ENCODE measurements at places on chromosomes 6 and 20.

DNA sequence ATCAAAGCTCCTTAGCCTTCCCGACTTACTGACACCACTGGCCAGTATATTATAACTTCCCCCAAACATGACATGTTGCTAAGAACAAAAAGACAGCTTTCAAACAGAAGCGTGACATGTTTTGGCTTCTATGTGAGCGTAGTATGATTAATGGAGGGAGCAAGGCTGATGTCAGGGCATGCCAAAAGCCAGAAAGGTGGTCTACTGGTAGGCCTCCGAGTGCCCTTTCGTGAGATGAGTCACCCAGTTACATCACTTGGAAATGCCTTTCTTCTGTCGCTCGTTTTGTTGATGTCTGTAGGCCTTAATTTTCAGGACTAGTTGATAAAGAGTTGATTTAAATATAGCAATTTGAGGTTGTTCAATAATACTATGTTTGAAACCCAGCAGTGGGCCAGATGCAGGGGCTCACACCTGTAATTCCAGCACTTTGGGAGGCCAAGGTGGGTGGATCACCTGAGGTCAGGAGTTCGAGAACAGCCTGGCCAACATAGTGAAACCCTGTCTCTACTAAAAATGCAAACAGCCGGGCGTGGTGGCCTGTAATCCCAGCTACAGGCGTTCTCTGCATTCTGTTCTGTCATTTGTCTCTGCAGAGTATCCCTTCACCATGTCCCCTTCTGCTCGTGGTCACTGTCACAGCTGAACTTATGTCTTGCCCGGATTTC is 53.3 kb downstream of the CNKSR3 start:
- no peak for DNase-seq

- peak; percentile 8 for DNase-seq
These were observed 67.4 kb upstream of the XRN2 start for GRCh38 chr20:21235484-21236445.

- DNase-seq: no peak
These were observed 30.4 kb downstream of the GABRR1 start for GRCh38 chr6:89186762-89187161.

DNA sequence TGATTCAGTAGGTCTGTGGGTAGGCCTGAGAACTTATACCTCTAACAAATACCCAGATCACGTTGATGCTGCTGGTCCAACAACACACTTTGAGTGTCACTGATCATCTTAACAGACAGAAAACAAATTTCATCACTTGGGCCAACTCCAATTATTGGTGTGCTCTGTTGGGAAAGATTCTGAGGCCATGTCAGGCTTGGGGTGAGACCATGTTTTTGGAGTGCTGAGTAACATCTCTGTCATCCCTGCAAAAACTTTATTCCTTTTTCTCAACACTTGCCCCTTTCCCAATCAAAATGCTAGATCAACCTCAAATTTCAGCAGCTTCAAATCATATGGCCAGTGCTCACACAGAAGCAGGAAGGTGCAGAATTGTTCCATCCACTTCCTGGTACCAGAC is 108.8 kb upstream of the TENT5A start:
- DNase-seq: no peak

GRCh38 chr6:40669343-40669742 is 82.2 kb upstream of the LRFN2 start:
- DNase-seq: no peak

DNA sequence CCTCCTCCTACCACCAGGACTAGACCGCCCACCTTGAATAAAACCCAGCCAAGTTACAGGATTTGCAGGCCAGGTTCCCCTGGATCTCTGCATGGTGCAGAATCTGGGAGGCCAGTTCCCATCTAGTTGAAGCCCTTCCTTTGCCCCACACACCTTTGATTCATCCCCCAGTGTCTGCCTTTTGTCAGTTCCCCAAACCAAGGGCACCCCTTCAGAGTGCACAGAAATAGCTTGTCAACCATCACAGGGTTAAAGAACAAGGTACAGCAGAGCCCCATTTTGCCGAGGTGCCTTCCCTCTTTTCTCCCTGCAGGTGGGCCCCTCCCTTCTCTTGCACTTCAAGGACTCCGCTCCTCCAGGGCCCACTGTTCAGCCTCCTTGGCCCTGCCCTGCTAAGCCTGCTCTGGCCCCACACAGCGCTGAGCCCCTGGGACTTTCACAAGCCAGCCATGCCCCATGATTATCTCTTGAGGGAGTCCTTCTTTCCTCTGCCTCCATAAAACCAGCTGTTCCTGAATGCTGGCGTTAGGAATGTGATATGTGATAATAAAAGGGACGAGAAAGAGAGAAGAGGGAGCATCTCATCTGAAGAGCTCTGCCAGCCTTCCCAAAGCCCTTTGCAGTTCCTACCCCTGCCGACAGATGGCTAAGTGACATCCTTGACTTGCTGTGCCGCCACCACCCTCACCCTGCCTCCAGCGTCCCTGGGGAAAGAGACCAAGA is 280.3 kb downstream of the CDC5L start:
- DNase-seq: no peak

DNA sequence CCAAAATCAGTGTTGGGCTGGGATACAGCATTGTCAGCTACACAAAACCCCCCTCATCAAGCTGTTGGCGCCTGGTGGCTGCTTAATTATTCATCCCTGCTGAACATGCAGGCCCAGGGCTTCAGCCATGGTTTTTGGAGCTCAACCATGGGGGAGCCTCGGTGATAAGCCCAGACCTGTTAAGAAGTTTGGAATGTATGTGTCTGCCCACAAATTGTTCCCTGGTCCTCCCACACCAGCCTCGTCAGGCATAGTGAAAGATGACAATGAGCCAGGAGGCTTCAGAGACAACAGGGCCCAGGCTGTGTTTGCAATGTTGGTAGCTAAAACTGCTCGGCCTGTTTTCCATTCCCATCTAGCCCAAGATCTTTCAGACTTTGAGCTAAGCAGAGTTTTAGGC is 34.8 kb upstream of the SIRPA start:
- no peak for DNase-seq

GRCh38 chr6:55937261-55937947 is 62.0 kb upstream of the BMP5 start:
- DNase-seq: no peak

- no peak for DNase-seq
These were observed 10.7 kb downstream of the HLA-A start for GRCh38 chr6:29953001-29953441.

GRCh38 chr6:30055513-30055912 is 5.6 kb upstream of the POLR1H start:
- DNase-seq: no peak

GRCh38 chr6:54729716-54730115 is 116.9 kb upstream of the FAM83B start:
- DNase-seq: no peak

DNA sequence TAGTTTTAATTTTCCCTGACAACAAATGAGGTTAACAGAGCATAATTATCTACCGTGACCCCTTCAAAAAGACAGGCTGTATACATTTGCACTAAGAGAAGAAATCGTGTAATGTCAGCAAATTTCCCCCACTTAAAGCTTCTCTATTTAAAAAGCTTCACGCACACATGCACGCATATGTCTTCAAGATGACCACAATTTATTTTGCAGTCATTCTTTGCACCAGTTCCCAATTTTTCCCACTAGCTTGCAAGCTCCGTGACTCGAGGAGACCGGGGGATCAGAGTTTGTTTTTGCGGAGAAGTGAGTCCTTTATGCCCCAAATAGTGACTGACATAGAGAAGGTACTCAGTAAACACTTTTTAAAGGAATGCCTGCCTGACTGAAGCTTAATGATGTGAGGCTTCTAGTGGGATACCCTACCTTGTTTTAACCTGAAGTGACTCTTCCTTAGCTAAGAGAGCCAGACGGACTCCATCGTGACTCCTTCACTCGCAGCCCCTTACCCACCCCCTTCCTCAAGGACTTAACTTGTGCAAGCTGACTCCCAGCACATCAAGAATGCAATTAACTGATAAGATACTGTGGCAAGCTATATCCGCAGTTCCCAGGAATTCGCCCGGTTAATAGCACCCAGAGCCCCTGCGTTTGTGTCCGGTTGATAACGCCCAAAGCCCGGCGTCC is 9.3 kb upstream of the NQO2 start:
- no peak for DNase-seq

DNA sequence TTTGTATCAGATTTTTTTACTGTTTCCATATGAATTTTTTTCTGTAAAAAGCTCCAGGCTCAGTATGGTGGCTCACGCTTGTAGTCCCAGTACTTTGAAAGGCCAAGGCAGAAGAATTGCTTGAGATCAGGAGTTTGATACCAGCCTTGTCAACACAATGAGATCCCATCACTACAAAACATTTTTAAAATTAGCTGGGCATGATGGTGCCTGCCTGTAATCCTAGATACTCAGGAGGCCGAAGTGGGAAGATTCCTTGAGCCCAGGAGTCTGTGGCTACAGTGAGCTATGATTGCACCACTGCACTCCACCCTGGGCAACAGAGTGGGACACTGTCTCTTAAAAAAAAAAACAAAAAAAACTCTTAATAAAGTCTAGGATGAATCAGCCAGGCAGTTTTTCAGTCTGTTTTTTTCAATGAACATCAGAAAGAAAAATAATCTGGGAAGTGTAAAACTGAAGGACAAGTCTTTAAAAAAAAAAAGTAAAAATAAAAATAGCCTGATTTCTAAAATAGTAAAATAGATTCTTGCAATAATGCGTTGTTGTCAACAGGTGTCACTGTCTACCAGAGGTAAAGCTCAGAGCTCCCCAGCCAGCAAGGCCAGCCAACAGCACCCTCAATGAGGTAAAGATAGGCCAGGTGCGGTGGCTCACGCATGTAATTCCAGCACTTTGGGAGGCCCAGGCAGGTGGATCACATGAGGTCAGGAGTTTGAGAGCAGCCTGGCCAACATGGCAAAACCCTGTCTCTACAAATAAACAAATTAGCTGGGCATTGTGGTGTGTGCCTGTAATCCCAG is 9.3 kb upstream of the ATG5 start:
- DNase-seq: no peak

- DNase-seq: no peak
These were observed 7.7 kb downstream of the BRPF3 start for GRCh38 chr6:36204068-36204753.

DNA sequence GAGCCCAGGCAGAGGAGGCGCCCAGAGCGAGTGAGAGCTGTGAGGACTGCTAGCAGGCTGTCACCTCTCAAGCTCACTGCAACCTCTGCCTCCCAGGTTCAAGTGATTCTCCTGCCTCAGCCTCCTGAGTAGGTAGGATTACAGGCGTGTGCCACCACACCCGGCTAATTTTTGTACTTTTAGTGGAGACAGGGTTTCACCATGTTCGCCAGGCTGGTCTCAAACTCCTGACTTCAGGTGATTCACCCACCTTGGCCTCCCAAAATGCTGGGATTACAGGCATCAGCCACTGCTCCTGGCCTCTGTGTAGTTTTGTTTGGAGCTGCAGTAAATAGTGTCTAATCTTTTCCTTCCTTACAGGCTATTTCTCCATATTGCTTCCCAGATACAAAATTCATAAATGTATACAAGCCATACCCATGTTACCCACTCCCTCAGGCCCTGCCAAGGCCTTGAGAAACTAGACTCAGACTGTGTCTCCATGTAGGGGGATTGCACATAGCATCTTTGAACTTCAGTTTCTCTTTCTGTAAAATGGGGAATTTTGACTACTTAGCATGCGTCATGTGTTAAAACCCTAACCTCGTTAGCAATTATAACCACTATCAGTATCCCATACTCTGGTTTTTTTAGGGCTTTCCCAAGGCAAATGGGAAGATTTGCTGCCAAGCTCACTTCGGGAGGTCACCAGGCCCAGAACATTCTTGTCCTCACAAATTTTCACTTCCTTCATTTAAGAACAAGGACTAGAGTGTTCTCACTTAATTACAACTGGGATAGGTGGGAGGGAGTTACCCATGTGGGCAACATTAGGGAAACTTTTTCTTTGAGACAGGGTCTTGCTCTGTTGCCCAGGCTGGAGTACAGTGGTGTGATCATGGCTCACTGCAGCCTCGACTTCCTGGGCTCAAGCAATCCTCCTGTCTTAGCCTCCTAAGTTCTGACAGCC is 67.3 kb upstream of the DDR1 start:
- DNase-seq: no peak

- no peak for DNase-seq
These were observed 12.4 kb downstream of the ZKSCAN4 start for GRCh38 chr6:28239636-28240035.

- DNase-seq: no peak
These were observed 95.7 kb downstream of the FILIP1 start for GRCh38 chr6:75397656-75398465.

DNA sequence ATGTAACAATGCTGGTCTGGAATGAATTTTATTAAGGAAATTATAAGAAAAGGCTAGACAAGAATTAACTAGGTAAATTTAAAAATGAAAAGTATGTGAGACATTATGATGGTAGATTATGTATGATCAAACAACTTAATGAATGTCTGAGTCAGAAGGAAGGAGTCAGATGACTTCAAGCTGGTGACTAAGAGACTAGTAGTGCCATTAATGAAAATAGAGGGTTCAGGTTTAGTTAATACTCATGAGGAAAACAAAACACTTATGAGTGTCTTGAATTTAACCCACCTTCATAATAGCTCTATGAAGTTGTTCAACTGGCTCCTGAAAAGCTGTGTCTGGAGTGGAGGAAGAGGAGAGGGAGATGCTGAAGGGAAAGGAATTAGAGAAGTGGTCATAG is 256.3 kb downstream of the ADGRB3 start:
- DNase-seq: no peak

GRCh38 chr20:15445056-15445840 is 1107.8 kb upstream of the FLRT3 start:
- no peak for DNase-seq

DNA sequence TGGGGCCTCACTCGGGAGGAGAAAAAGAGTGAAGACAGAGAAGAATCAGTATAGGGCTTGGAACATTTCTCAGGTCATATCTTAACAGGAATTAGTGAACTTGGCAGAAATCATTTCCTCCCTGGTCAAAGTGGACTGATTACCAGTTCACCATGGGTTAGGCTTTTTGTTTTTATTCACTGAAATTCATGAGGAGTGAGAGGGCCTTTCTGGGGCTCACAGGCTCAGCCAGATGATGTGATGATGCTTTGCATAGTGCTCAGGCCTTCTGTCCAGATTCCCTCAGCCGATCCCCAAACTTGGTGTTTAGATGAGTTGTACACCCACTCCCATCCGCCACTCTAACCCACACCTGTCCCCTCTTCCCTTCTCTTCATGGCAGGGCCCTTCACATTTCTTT is 32.5 kb downstream of the SRSF3 start:
- DNase-seq: no peak

- no peak for DNase-seq
These were observed 37.2 kb downstream of the HM13 start for GRCh38 chr20:31551163-31552081.

- DNase-seq: no peak
These were observed 110.6 kb upstream of the GLP1R start for GRCh38 chr6:38937839-38938613.

DNA sequence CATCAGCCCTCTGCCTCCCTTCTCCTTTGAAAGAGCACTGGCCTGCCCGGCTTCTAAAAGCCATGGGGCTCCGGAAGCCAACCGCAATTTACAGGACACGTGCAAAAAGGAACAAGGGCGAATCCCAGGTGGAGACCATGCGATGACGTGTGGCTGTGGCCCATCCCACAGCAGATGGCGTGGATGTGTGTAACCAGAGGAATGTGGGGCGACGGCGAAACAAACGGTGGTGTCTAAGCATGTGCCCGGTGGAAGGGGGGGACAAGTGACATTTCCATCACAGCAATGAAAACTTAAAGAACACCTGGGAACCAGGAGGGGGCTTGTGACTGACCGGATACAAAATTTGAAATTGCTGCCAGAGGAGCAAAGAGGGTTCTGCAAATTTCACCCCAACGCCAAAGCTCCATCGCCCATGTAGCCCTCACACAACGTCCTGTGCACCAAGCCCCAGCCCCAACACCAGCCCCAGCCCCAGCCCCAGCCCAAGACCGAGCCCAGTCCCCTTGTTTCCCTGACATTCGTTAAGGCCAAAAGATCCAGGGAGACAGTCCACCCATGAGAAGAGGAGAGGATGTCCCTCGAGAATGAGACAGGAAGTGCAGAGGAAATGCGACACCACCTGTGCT is 159.7 kb upstream of the ZNF337 start:
- no peak for DNase-seq
